ENCODE measurements at places on chromosomes 4 and X.

DNA sequence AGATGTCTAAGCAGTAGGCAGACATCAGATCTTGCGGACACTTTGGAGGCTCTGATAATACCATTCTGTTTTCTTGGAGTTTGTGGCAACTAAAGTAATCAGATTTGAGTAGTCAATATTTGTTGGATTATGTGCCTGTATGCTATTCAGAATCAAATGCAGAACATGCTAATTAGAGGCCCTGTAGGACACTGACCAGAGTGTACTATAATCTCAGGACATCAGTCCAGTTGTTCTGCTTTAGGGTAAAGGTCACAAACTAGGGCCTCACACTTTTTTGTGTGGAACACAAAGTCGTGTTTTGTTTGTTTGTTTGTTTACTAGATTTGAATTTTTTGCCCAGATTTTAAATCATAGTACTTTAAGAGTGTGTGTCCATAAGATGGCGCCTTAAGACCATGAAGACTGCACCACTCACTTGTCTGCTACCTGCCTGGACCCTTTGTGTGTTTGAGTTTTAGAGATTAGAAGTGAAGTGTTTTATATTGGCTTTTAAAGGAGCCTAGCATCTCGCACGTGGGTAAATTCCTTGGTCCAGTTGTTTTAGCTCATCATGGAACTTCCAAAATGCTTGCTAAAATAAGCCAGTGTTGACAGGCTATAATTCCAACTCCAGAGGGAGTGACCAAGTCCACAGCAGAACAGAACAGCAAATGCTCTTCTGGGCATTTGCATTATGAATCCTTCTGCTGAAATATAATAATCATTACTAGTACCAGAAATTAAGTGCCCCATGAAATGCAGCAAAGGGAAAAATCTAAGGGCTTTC, 34.7 kb downstream of the IL13RA1 start:
- DNase-seq: no peak

GRCh38 chr4:53361451-53361850, 4.4 kb downstream of the SCFD2 start:
- no peak for DNase-seq

DNA sequence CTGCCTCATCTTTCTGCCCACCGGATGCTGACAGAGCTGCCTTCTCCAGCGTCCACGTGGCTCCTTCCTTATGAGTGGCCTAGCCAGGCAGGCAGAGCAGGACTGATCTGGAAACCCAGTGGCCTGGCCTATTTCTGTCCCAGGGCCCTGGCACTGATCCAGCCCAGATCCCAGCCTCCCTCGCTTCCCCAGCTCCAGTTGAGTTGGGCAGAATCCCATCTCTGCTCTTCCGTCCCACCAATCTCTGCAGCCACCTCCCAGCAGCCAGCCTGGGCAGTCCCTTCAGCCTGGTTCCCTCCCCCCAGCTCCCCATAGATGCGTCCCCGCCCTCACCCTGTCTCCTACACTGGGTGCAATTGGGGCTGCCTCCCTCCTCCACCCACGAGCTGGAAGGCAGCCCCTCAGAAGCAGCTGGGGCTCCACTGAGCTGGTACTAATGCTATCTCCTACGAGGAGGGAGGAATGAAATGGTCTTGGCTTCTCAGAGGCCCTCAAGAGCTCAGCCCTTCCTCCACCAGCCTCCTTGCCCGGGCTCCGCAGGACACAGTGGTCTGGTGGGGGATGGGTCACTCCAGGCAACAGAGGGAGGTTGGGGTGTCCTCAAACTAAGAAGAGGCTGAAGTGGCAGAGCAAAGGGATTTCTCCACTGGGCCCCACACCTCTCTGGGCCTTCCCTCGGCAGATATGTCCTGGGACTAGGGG, 94.2 kb downstream of the PJA1 start:
- no peak for DNase-seq

GRCh38 chr4:175614890-175615289, 197.2 kb downstream of the GPM6A start:
- DNase-seq: no peak

- no peak for DNase-seq
Observed at GRCh38 chr4:84235126-84235944, 263.8 kb downstream of the NKX6-1 start.

DNA sequence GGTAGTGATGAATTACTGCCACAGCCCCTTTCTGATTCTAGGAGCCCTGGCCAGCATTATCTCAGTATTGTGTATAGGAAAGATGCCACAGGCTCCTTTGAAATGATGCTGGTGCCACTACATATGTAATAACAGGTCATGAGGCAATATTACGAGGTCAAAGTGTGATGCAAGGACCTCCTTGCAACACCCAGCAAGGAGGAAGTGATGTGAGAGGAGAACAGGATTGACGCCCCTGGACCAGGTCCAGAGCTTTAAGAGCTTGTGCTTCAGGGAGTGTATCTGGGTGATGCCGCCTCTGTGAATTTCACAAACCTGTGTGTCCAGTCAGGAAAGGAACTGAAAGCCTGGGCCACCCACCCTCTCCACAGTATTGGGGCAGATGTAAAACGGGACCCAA, 261.8 kb downstream of the MID1IP1 start:
- peak; percentile 1 for DNase-seq

DNA sequence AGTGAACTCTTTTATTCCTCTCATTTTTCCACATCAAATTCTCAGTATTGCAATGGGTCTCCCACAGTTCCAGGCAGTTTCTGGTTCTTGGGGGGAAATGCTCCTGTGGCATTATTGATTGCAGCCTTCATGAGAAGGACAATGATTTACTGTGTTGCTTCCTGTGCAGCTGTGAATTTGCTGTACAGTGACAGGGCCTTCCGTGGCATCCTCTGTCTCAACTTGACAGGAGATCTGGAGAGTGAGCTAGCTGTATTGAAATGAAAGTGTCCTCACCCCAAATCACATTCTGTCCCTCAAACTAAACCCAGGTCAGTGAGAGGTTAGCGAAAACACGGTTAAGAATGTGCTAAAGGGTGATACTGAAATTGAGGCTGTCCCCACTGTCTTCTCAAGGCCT, 77.1 kb upstream of the ATOH1 start:
- DNase-seq: no peak

DNA sequence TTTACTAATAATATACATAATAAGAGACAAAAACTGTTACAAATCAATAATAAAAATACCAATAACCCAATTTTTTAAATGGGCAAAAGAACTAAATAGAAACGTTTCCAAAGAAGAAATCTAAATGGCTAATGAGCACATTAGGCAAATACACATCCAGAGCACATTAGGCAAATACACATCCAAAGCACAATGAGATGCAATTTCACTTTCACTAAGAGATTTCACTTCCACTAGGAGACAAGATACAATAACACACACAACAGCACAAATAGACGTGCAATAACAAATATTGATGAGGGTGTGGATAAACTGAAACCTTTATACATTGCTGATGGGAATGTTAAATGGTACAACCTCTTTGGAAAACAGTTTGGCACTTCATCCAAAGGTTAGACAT, 250.7 kb downstream of the ARAP2 start:
- no peak for DNase-seq

GRCh38 chrX:40087425-40088298, 10.1 kb downstream of the BCOR start:
- DNase-seq: no peak

DNA sequence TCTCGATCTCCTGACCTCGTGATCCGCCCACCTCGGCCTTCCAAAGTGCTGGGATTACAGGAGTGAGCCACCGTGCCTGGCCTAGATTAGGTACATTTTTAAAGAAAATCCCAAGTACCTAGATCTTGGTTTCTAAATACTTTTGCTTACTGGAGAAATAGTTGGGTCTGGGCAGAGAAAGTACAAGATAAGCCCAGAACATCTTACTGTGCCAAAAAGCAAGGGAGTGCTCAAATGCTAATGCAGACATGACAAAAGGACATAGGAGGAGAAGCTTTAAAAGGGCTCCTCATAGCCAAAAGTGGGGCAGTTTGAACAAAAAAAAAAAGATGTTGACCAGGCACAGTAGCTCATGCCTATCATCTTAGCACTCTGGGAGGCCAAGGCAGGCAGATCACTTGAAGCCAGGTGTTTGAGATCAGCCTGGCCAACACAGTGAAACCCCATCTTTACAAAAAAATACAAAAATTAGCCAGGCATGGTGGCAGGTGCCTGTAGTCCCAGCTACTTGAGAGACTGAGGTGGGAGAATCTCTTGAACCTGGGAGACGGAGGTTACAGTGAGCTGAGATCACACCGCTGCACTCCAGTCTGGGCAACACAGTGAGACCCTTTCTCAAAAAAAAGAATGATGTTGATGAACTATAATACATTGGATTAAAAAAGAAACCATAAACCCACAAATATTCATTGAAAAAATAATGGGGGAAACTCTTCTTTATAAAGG, 107.5 kb downstream of the APBB2 start:
- no peak for DNase-seq

- no peak for DNase-seq
Observed at GRCh38 chr4:137390707-137391106, 141.6 kb downstream of the PCDH18 start.

DNA sequence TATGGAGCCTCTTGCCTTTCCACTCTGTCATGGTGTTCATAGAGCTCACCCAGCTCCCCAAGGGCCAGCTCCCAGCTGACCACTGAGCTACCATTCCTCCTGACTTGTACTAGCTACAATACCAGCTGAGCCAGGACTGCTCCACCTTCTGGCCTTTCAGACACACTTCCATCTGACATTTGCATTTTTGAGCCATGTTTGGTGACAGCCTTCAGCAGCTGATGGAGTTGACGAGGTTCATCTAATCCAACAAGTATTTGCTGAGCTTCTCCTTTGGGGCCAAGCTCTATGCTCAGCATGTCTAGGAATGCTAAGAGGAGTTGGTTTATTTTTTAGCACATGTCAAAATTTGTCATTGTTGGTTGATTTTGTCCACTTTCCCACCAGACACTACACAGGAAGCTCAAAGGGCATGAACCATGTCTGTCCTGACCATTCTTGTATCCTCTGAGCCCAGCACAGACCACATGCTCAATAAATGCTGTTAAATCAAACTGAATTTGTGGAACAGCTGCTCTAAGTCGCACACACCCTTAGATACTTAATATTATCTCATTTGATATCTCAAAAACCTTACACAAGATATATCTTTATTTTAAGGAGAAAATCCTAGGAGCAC, 142.6 kb upstream of the PPARGC1A start:
- no peak for DNase-seq

DNA sequence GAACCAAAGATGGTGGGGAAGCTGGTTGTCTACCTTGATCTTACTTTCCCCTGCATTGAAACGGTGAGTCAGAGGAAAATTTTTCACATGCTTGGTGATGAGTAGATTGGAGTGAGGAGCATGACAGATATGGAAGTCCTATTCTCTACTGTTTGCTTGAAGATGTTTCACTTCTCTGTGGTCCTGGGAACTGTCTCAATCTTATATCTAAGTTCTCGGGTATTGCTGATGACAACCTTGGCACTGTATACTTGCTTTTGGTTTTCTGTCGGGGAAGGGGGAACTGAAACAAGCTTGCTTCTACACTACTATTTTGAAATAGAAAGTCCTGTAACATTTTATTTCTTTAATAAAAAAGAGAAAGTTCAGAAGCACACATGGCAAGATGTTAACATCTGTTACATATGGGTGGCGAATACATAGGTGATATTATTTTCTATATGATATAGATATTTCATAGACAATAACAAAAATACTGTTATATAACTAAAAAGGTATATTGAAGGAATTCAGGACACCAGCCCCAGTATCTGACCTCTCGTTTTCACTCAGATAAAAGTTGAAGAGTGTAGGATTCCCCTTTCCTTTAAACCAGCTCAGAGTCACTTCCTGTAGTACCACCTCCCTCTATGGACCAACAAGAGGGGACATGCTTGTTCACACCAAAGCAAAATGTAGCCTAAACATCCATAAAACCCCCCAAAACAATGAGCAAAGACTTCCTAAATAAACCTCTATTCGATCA, 88.8 kb downstream of the FMR1NB start:
- DNase-seq: no peak

- DNase-seq: no peak
Observed at GRCh38 chrX:46733226-46733625, 25.7 kb downstream of the SLC9A7 start.

DNA sequence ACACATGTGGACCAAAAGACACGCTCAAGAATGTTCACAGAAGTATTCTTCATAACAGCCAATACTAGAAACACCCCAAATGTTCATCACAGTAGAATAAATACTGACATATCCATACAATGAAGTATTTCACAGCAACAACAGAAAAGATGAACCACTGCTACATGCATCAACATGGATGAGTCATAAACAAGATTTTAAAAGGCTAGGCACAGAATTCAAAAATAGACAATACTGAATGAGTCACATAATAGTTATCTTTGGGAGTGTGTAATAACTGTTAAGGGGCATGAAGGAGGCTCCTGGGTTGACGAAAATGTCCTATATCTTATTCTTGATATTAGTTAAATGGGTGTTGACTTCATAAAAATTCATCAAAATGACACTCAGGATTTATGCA, 43.5 kb downstream of the CLOCK start:
- no peak for DNase-seq

GRCh38 chrX:41695426-41695825, 6.7 kb downstream of the GPR34 start:
- peak; percentile 22 for DNase-seq

- no peak for DNase-seq
Observed at GRCh38 chr4:53461244-53461643, 83.8 kb downstream of the FIP1L1 start.

DNA sequence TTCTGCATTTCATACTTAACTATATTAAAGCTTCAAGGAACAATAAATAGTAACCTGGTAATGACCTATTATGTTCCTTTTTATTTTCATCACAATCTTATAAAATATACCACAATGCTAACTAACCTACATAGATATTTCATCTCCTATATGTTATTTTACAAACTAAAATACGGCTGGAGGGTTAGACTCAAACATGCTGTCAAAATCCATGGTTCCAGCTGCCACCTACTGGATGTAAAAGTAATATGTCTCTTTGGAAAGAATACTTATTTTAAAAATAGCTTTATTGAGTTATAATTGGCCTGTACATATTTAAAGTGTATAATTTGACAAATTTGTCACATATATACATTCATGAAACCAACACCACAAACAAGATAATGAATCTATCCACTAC, 15.0 kb downstream of the RGN start:
- DNase-seq: peak; percentile 7

DNA sequence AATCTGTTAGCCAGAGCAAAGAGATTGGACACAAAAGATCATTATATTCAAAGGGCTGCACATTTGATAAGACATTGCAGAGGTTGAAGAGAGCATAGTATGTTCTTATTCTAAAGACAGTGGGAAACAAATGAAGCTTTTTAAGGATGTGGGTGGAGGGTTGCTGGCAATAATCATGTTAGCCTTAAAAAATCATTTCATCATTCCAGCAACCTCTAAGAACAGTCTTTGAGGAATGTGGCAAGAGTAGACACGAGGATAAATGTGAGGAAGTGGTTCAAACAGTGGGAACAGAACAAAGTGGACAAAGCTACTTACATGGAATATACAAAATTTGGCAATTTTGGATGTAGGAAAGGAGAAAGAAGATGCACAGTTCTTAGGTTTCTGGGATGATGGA, 167.3 kb upstream of the SPRY1 start:
- no peak for DNase-seq

- DNase-seq: peak; percentile 72
Observed at GRCh38 chrX:13658602-13659001, 5.7 kb downstream of the TCEANC start.
